ENCODE measurements at places on chromosomes 6 and 20.
A peak's percentile ranks its signal among the peaks of the same experiment; 100 is the strongest.

GRCh38 chr6:133778414-133779130, 110.3 kb upstream of the TCF21 start:
- peak; percentile 77 for DNase-seq

GRCh38 chr6:40681622-40682021, 94.5 kb upstream of the LRFN2 start:
- DNase-seq, result no peak

GRCh38 chr6:6772751-6773150, 184.2 kb downstream of the LY86 start:
- no peak for DNase-seq

- no peak for DNase-seq
Observed at GRCh38 chr20:50056408-50056926, 56.5 kb downstream of the UBE2V1 start.

DNA sequence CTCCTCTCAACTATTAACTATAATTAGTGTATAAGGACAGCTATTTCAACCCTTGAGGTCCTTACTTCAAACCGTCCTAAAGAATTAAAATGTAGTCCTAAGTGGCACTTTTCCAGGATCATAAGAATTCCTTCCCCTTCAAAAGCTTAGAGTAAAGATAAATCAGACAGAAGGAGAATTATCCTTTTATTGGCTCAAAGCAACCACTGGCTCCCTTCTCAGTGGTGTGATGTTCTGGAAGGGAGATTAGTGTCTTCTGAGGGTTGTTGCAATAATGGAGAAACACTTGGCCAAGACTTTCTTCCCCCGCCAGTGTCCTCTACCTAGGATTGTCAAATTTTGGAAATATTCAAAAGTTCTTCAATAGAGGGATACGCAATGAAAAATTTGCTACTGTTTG, 89.1 kb upstream of the PLEKHG1 start:
- DNase-seq, result no peak

DNA sequence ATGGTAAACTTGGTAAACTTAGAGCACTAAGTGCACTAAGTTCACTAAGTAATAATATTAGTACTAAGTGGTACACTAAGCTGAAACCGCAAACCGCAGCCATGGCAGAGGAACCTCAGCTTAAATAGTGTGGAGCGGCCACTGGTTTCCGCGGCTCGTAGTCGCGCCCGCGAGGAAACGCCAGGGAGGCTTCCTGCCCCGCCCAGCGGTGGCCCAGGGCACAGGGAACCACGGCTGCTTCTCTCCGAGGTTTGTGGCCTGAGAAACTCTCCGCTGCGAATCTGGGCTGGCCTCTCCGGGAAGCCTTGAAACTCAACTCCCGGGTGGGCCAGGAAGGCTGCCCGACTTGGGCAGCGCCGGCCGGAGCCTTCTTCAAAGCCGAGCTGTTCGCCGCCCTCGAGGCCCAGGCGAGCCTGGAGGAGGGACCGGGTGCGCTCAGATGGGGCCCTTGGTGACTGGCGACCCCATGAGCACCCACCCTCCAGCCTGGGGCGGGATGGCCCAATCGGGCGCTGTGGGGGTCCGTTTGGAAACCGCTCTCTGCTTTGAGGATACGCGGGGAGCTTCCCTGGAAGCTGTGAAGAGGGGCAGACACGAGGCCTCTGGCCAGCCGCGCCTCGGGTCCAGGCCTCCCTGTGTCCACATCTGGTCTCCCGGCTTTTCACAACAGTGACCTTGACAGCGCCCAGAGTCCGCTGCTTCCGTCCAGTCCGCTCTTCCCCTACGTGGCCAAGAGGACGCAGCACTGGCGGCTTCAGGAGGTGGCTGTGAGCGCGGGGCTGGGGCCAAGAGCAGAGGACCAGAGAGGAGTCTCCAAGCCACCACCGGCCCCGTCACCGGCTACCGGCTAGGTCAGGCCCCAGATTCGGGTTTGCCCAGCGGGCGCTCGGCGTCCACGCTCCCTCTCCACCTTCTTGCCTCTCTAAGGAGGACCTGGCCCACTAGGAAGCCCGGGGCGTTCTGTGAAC, 25.4 kb upstream of the HLA-E start:
- DNase-seq, result peak; percentile 70

GRCh38 chr6:44002067-44002592, 125.1 kb downstream of the MRPL14 start:
- no peak for DNase-seq
